Uterine smooth muscle cell (primary cell): ENCODE measurements at places on chromosomes 4 and X. TPM values are rescaled to one million over a fixed set of nuclear protein-coding genes. Genes with fewer than 3 reads are reported as not detected.

The EPGN gene
- total RNA-seq, result 1.1 TPM in 1 of 2 replicates, not detected in the other

The HSFX3 gene
- not detected in 2 replicates for total RNA-seq

The SYN1 gene
- total RNA-seq, result 0.22 and 0.25 TPM in 2 replicates

The ABLIM2 gene
- total RNA-seq, result 0.25 TPM in 1 of 2 replicates, not detected in the other

The SLC9A7 gene
- 45.4 and 57.9 TPM in 2 replicates for total RNA-seq

The PLP1 gene
- total RNA-seq, result under 0.01 and 0.22 TPM in 2 replicates
